ENCODE measurements at places on chromosomes 2 and 18. TPM values are rescaled to one million over a fixed set of nuclear protein-coding genes. Genes with fewer than 3 reads are reported as not detected.

The CRYGD gene
- not detected for total RNA-seq

The PRSS56 gene
- not detected for total RNA-seq

The ICOS gene
- total RNA-seq, result not detected

The ZBTB7C gene
- total RNA-seq, result 0.84 TPM

DNA sequence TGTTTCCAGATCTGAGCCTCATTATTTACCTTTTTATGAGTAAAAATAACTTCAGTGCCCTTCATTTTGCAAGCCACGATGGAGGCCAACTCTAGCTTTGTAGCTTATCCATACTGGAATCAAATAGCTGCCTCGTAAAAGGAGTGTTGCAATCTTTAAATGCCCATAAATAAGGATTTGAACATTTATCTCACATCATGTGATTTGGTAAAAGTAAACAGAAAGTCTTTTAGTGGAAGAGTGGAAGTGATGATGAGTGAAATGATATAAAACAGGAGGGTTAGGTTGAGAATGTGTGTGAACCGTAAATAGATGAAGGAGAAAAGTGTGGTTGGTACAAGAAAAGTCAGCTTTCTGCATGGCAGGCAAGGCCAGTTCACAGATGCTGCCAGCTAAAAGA is 348.9 kb downstream of the OSR1 start:
- DNase-seq, result no peak

- DNase-seq, result no peak
These were observed 34.5 kb upstream of the CCDC88A start for GRCh38 chr2:55454121-55454520.

DNA sequence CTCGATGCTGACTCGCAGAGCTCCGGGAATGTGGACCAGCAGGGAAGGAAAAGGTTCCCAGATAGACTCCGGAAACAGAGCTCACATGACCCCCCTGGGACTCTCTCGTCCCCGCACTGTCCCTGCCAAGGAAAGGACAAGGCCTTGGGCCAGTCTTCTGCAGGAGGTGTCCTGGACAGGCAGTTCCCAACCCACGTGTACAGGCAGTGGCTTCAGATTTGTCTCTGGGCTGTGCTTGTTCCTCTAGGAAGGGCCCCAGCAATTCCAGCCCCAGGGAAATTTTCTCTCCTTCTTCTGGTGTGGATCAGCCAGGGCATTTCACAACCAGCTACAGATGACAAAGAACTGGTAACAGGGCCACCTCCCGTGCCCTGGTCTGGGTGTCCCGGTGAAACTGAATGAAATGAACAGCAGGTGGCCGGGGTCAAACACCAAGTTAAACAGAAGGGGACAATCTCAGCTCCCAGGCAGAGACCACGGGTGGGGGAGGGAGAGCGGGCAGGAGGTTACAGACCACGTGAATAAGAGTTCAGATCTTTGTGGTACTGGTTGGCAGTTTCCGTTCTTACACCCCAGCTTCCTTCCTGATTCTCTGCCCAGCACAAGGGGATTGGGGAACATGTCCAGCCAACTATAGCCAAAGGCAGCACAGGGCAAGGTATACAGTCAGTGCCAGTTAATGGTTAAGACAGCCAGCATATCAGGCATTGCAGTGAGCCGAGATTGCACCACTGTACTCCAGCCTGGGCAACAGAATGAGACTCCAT is 52.2 kb upstream of the CAB39 start:
- DNase-seq, result no peak

- peak; percentile 14 for DNase-seq
These were observed 468.4 kb downstream of the SUCLG1 start for GRCh38 chr2:83990636-83991035.

- no peak for DNase-seq
These were observed 190.6 kb downstream of the MYCN start for GRCh38 chr2:16130906-16131400.

GRCh38 chr2:224449212-224450147 is 47.6 kb upstream of the FAM124B start:
- peak; percentile 11 for DNase-seq

DNA sequence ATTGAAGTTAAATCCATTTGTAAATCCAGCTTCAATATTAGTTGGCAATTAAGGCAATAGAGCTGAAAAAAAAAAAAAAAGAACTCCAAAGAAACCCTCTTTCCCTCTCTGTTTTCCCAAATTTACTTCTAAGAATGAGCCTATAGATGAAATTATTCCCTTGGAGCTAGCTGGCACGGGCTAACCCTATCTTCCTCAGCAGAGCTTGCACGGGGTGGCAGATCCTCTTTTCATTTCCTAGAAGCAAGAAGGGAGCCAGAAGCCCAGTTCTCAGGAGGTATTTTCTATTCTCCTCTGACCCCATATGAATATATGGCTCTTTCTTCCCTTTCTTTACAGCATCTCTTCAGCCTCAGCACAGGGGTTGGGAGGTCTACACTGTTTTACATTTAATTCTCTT is 426.0 kb downstream of the TGIF1 start:
- no peak for DNase-seq

Measured in Caki2 (cell line).